Right atrium auricular region (tissue), 2 donors: ENCODE measurements at places on chromosomes 5 and 9. TPM values are rescaled to one million over a fixed set of nuclear protein-coding genes. Genes with fewer than 3 reads are reported as not detected.

- H3K4me1 ChIP-seq: no peaks in the 10 kb centered on the region
- no peak overlapping the region for H3K4me3 ChIP-seq
- no peak overlapping the region for H3K27ac ChIP-seq
- DNase-seq: no peak
- no peaks in the 10 kb centered on the region for H3K27me3 ChIP-seq
- H3K36me3 ChIP-seq: no peaks in the 10 kb centered on the region
Observed at GRCh38 chr5:25459082-25459481, 814.3 kb upstream of the CDH10 start.

- peak overlapping the region; percentile 64 for H3K27ac ChIP-seq
- H3K27me3 ChIP-seq: no peaks in the 10 kb centered on the region
- peaks cover 67% of the 10 kb centered on the region for H3K4me1 ChIP-seq
- H3K36me3 ChIP-seq: no peaks in the 10 kb centered on the region
Observed at GRCh38 chr5:172744123-172745104, 26.6 kb downstream of the DUSP1 start.

DNA sequence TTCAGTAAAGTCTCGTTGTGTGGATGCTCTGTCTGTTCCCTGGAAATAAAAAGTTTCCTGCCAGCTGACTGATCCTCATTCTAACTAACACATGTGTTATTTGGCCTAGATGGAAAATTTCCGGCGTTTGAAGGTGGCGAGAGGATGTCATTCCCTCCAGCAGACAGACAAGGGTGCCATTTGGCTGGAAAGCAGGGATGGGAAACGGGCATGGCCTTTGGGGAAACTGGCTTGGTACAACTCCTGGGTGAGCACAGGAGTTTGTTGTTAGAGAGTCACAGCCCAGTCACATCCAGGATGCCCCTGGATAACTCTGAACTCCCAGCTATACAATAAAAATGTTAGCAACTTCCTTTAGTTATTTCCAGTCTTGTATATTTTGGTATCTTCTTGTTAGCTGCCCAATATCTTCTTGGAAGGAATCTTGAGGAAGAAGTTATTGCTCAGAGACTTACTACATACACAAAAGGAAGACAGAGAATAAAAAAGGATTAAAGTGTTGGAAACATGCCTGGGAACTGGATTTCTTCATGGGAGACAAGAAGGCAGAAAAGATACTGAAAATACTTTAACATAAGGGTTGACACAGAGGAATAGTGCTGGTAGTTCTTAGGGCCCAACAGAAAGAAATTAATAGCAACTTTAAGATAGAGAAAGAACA is 41.9 kb downstream of the TEK start:
- no peak overlapping the region for H3K27ac ChIP-seq
- no peak for DNase-seq
- no peaks in the 10 kb centered on the region for H3K4me1 ChIP-seq
- no peaks in the 10 kb centered on the region for H3K27me3 ChIP-seq

Gene ARHGEF37
- total RNA-seq: 13.7 TPM

DNA sequence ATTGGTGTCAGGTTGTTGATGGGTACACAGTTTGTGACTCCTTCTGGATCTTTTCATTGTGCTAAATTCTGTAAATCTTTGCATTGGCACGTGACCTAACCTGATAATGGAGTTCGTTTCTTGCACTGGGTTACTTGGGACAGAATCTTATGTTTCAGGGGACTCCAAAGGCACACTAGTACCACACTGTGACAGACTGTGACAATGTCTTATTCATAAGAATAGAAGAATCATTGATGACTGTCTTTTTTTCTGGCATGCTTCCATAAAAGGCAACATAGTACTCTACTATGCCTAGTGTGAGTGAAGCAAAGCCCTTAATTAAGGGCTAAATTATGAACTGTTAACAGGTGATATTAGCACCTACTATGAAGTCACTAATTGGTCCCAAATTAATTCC is 35.4 kb upstream of the RICTOR start:
- no peaks in the 10 kb centered on the region for H3K27me3 ChIP-seq
- H3K36me3 ChIP-seq: no peaks in the 10 kb centered on the region
- no peak overlapping the region for H3K27ac ChIP-seq
- DNase-seq: no peak

- no peak for DNase-seq
- no peaks in the 10 kb centered on the region for H3K36me3 ChIP-seq
- no peak overlapping the region for H3K4me3 ChIP-seq
- H3K27ac ChIP-seq: no peak overlapping the region
- H3K4me1 ChIP-seq: no peaks in the 10 kb centered on the region
Observed at GRCh38 chr5:112366987-112367386, 52.1 kb downstream of the EPB41L4A start.

Gene GLDC
- total RNA-seq: 0.39 TPM

DNA sequence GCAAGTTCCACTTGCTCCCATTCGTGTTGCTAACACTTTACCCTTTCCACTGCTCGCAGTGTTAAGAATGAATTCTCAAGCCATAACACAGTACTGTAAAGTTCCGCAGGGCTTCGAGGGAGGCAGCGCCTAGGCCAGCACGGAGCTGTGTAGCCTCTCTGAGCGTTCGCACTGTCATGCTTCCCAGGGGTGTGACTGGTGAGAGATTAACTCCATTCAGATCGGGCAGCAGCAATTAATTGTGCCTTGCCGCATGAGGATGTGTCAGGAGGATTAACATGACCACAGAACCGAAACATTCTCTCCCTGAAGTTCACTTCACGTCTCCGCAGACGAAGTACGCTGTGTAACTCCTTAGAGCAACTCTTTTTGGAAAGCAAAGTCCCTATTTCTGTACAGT is 23.2 kb downstream of the ZBTB34 start:
- H3K27ac ChIP-seq: no peak overlapping the region
- peaks cover 16% of the 10 kb centered on the region for H3K4me1 ChIP-seq
- no peak for DNase-seq
- H3K27me3 ChIP-seq: no peaks in the 10 kb centered on the region

DNA sequence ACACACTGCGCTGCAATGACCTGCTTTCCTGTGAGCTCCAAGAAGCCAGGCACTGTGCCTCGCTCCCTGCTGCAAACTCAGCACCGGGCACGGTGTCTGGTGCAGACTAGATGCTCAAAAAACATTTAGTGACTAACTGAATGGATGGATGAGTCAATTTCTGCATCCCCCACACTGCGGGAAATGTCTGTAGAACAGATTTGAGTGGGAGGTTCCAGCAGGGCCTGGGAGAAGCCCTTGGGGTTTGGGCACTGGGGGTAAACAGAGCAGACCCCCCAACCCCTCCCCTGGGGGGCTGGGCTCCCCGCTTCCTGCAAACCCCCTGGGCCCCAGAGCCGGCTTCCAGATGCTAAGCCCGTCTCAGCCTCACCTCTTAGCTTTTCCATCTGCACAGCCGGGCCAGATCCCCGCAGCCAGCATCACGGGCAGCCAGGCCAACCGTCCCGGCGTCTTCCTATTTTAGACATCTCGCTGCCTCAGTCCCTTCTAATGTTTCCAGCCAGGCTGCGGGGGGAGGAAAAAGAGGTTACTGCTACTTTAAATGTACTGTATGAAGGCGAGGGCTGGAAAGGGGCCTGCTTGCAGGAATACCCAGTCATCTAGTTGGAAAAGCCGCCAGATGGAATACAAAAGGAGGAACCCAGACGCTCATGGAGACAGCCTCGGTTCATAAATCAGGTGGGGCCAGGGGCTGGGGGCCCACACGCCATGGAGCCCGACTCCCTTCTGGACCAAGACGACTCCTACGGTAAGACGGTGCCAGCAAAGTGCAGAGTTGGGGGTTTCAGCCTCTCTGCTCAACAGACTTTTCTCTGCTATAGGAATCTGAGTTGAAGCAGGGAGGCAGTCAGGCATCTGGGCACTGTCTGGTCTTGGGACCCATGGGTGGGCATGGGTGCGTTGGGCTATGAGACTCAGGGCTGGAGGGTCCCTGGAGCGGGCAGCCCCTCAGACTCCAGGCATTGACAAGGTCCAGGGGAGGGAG is 67.1 kb upstream of the GGTA1 start:
- peak; percentile 72 for DNase-seq
- H3K4me3 ChIP-seq: peak overlapping the region; percentile 49
- no peaks in the 10 kb centered on the region for H3K27me3 ChIP-seq
- H3K4me1 ChIP-seq: peaks cover 38% of the 10 kb centered on the region
- no peaks in the 10 kb centered on the region for H3K36me3 ChIP-seq

DNA sequence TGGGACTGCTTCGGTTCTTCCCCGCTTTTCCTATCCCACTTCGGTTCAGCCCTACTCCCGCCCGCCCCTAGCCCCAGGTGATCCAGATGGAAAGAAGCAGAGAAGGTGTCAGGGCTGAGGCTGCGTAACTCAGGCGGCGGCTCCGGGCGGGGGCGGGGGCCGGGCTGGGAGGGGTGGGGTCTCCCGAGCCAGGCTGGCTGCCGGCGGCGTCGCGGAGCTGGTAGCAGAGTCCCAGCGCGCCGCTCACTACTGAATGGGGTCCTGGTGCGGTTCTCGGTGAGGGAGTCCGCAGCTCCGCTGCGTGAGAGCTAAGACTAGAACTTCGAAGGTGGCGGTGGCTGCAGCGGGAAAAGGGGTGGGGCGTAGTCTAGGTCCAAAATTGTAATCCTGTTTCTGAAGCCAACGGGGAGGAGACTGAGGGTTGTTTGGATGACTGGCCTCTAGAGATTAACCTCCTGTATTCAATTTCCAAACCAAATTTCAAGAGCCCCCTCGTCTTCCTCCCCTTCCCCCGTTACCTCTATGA is 1.4 kb downstream of the PRR16 start:
- H3K36me3 ChIP-seq: no peaks in the 10 kb centered on the region
- peak overlapping the region; percentile 59 for H3K4me3 ChIP-seq
- no peaks in the 10 kb centered on the region for H3K27me3 ChIP-seq

GRCh38 chr9:13127131-13127530 is 152.4 kb downstream of the MPDZ start:
- H3K4me3 ChIP-seq: no peak overlapping the region
- H3K27ac ChIP-seq: no peak overlapping the region
- peaks cover 40% of the 10 kb centered on the region for H3K36me3 ChIP-seq
- H3K4me1 ChIP-seq: no peaks in the 10 kb centered on the region
- no peaks in the 10 kb centered on the region for H3K27me3 ChIP-seq

DNA sequence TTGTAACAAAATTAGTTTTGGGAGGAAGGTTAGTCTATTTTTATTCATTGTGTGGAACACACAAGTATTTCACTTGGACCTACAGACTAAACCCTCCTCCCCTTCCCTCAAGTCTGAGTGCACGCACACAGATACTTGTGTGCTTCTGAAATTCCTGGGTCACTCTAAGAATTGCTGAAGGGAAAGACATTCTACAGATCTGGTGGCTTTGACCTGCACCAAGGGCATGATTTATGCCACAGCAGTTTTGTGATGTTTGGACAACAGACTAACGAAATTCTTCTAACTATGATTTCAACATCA is 150.5 kb downstream of the ARL15 start:
- H3K4me1 ChIP-seq: no peaks in the 10 kb centered on the region
- H3K4me3 ChIP-seq: no peak overlapping the region
- no peaks in the 10 kb centered on the region for H3K36me3 ChIP-seq
- H3K27me3 ChIP-seq: no peaks in the 10 kb centered on the region

Gene ANKRD33B
- total RNA-seq: 4.7 TPM

DNA sequence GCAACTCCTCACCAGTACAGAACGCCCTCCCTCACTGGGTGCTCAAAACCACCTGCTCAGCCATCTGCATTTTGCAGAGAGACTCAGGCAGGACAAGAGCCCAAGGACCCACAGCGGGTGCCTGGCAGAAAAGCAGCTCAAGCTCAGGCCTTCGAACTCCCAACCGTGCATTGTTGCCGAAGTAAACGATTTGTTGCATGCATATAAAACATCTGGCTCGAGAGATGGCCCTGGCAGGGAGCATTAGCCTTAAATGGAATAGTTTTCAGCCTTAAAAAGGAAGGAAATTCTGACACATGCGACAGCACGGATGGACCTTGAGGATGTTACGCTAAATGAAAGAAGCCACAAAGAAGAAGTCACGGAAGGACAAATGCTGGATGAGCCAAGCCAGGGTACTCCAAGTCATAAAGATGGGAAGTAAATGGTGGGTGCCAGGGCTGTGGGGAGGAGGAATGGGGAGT is 160.4 kb upstream of the PHYKPL start:
- no peaks in the 10 kb centered on the region for H3K36me3 ChIP-seq
- H3K4me1 ChIP-seq: no peaks in the 10 kb centered on the region
- DNase-seq: no peak
- H3K27ac ChIP-seq: no peak overlapping the region
- H3K27me3 ChIP-seq: no peaks in the 10 kb centered on the region
- no peak overlapping the region for H3K4me3 ChIP-seq

- no peaks in the 10 kb centered on the region for H3K27me3 ChIP-seq
- DNase-seq: no peak
- no peak overlapping the region for H3K4me3 ChIP-seq
- peaks cover 1% of the 10 kb centered on the region for H3K4me1 ChIP-seq
- no peaks in the 10 kb centered on the region for H3K36me3 ChIP-seq
Observed at GRCh38 chr9:107772988-107773387, 283.4 kb upstream of the KLF4 start.

GRCh38 chr5:11955331-11955730 is 51.1 kb upstream of the CTNND2 start:
- no peaks in the 10 kb centered on the region for H3K27me3 ChIP-seq
- no peak overlapping the region for H3K27ac ChIP-seq
- H3K36me3 ChIP-seq: no peaks in the 10 kb centered on the region
- DNase-seq: no peak
- no peaks in the 10 kb centered on the region for H3K4me1 ChIP-seq

DNA sequence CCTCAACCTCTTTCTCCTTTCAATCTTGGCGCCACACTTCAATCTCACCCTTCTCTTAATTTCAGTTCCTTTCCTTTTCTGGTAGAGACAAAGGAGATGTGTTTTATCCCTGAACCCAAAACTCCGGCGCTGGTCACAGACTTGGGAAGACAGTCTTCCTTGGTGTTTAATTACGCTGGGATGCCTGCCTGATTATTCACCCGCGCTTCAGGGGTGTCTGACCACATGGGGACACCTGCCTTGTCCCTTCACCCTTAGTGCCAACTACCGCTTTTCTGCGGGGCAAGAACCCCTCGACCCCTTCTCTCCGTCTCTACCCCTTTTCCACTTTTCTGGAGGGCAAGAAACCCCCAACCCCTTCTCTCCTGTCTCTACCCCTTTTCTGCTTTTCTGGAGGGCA is 261.1 kb downstream of the SMARCA2 start:
- no peak for DNase-seq
- H3K4me1 ChIP-seq: no peaks in the 10 kb centered on the region
- no peak overlapping the region for H3K27ac ChIP-seq
- H3K27me3 ChIP-seq: no peaks in the 10 kb centered on the region
- H3K4me3 ChIP-seq: no peak overlapping the region
- no peaks in the 10 kb centered on the region for H3K36me3 ChIP-seq

DNA sequence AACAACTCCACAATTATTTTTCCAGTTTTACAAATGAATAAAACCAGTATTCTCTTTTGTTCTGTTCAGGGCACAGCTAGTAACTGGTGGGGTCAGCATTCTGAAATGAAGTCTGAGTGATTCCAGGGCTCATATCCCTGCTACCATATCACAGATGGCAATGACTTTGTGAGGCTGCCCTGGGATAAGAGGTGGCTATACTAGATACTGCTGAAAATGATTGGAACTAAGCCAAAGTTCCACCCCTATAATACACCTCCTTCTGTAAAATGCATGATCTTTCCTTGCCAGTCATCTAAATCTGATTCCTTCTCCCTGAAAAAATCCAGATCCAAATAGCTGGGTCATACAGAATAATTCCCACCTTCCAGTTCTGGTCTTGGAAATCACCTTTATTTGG is 14.4 kb downstream of the SLC25A51 start:
- peaks cover 22% of the 10 kb centered on the region for H3K36me3 ChIP-seq
- no peak overlapping the region for H3K4me3 ChIP-seq
- H3K27ac ChIP-seq: no peak overlapping the region
- no peak for DNase-seq
